CD4-positive, alpha-beta T cell treated with Interleukin-10 for 1 hour (primary cell): ENCODE measurements at places on chromosomes 4 and X.

GRCh38 chrX:45862801-45863200 is 662.1 kb upstream of the DIPK2B start:
- DNase-seq = no peak

GRCh38 chr4:154492288-154492687 is 689 bp upstream of the DCHS2 start:
- DNase-seq = no peak

DNA sequence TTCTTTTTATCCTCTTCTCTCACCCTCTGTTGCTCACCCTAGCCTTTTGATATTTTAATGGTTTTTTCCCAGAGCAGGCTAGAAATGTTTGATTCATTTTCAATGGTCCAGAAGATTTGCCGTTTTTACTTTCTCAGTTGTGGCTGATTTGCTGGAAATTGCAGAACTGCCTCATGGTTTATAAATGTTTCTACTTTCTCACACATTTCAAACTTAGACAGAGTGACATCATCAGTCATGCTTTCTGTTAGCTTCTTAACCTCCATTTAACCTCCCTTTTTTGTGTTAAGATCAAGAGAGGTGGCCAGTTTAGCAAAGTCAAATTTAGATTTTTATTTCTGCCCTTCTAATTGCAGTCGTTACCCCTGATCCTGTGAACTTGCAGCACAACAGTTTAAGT is 8.7 kb downstream of the RXFP1 start:
- no peak for DNase-seq

DNA sequence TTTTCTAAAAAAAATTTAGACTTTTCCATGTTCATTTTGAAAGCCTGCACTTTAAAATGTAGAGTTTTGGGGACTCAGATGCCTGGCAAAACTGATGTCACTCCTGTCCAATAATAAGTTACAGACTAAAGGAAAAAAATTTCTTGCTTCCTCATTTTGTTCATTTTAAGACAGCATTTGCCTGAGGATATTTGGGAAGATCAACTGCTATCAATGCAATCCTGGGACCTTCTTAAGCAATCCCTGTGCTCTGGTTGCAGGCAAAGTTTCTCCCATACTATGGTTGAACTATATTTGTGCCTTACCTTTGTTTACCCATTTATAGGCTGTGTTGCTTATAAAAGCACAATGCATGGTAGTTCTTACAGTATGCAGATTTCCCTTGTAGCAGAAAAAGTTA is 280.4 kb downstream of the CFAP47 start:
- DNase-seq = no peak

DNA sequence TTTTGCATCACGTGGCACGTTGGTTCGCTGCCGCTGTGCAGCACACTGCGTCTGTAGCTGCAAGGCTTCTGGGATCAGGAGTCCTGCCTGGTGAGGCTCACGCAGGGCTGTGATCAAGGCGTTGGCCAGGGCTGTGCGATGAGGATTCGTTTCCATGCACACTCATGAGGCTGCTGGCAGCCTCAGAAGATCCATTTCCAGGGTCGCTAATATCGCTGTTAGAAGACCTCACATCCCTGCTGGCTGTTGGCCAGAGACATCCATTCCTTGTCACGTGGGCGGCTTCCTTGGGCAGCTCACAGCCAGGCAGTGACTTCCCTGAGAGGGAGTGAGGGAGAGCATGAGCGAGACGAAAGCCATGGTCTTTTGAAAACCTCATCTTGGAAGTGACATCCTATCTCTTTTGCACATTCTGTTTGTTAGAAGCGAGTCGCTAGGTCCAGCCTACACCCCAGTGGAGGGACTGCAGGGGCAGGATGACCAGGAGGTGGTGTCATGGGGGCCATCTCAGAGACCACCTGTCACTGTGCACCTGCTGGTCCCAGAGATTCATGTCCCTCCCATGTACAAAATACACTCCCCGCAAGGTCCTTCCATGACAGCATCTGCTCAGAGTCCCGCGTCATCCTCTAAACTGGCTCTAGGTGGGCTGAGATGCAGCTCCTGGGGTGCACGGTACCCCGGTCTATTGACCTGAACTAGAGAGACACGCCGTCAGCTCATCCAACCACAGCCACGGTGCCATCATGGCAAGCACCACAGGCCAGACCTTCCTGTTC is 12.2 kb downstream of the RGS12 start:
- no peak for DNase-seq

DNA sequence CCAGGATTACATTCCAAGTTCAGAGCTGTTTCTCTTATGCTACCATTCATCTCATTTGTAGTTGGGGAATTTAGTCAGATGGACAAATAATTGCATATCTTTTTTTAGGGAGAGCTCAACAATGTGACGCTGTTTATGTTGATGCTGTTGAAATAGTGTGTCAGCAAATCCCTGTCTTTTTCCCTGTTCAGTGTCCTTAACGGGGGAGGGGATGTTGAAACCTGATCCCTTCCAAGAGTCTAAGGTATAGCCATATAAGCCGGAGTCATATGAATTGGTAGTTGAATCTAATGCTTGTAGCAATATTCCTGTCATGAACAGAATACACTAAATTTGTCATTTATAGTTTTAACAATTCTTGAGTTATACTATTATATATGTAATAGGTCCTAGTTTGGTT is 293.5 kb upstream of the FAT1 start:
- no peak for DNase-seq
